T1000 (cell line): ENCODE measurements at places on chromosomes 1 and 21.

DNA sequence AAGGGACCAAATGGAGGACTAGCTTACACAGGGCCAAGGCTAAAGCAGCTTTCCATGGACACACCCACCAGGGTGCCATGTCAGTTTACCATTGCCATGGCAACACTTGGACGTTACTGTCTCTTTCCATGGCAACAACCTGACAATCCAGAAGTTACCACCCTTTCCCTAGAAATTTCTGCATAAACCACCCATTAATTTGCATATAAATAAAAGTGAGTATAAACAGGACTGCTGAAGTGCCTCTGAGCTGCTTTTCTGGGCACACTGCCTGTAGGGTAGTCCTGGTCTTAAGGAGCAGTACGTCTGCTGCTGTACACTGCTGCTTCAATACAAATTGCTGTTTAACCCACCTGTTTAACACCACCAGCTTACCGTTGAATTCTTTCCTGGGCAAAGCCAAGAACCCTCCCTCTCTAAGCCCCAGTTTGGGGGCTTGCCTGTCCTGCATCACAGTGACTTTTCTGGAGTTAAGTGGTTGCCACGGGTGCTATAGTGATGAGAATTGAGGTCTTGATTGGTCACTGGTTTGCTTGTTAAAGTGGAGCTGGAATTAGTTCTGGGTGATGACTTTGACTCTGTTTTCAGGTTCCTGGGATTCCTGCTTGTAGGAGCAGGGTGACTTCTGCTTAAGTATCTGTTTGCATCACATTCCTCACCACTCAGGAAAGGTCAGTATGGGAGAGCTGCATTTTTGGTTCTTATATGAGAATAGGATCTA lies 83.2 kb downstream of the CLDN17 start:
- no peak for DNase-seq

GRCh38 chr21:34200288-34200905 lies 127.0 kb downstream of the MRPS6 start:
- no peak for DNase-seq

DNA sequence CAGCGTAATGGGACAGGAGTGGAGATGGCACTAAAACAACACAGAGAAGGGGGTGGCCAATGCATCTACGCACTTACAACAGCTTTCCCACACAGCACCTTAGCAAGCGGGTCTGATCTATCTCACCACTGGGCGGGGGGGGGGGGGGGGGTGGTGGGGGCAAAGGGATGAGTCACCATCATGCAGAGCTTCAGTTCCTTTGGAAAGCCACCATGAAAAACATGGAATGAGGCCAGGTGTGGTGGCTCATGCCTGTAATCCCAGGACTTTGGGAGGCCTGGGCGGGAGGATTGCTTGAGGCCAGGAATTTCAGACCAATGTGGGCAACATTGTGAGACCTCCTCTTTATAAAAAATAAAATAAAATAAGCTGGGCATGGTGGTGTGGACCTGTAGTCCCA lies 47.2 kb downstream of the KLHDC7A start:
- DNase-seq = no peak

DNA sequence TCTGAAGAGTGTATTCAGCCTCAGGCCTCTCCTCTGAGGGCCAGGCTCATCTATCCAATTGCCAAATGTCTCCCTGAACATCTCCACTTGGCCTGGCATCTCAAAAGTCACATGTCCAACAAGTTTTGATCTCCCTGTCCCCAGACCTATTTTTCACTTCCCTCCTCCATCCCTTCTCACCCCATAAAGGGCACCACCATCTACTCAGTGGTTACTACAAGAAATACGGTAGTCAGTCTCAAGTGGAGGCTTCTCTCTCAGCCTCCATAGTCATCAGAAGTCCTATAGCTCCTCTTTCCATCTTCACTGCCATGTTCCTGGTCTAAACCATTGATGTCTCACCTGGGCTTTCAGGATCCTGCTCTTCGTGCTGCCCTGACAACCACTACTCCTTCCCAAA lies 82.5 kb upstream of the EDN2 start:
- DNase-seq = no peak

DNA sequence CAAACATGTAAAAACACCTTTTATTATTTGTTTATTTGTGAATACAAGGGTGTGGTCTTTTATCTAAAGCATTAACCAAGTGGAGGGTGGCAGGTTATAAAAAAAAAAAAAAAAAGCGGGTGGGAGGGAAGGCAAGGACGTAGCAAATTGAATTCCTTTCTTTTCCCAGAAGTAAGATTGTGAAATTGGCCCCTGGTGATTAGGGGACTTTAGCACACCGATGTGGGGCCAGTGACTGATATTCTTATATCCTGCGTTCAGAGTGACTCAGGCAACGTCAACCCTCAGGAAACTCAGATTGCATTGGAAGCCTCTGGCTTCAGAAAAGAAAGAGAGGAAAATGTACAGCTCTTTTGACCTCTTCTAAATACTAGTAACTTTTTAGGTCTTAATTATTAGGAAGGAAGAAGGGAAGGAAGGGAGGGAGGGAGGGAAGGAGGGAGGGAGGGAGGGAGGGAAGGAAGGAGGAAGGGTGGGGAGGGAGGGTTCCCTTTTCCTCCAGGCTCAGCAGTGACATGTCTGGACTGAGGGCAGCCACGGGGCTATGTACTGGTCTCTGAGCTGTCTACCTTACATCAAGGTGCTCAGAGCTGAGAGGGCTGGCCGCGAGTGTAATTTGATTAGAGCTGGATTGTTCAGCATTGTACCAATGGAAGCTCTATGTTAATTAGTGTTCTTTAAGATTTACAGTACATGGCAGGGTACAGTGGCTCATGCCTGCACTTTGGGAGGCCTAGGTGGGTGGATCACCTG lies 30.2 kb downstream of the EVA1C start:
- no peak for DNase-seq

DNA sequence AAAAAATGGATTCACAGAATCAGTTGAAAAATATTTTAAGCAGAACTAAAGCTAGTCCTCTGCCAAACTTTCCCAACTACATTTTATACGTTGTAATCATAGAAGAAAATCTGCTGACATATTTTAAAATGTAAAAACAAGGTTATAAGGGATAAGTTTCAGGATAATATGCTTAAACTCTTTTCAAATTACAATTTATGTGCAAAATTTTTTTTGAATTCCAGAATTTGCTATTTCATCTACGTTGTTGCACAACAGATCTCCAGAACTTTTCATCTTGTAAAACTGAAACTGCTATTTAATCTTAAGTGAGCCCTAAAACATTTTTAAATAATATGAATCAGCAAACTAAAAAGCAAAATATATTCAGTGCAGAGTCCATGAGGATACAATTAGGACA lies 5.9 kb downstream of the EDEM3 start:
- no peak for DNase-seq

- no peak for DNase-seq
Measured at GRCh38 chr1:119779869-119780356, 11.2 kb upstream of the HMGCS2 start.

GRCh38 chr1:164700683-164701082 lies 141.7 kb downstream of the PBX1 start:
- no peak for DNase-seq

GRCh38 chr1:165143437-165144065 lies 213.0 kb downstream of the LMX1A start:
- DNase-seq = no peak

DNA sequence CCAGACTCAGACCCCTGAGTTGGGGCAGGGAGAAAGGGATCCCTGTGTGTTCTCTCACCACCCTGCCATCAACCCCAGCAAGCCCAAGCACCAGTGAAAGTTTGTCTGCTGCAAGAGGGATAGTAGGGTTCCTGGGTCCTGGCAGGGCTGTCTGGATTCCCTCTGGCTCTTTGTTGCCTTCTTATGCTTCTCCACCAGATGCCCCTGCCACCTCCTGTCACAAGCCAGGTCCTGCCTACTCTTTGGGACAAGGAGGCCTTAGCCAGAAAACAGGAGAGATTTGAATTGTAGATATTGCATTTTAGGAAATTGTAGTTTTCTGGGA lies 21.7 kb downstream of the UBE2T start:
- no peak for DNase-seq
